ENCODE measurements at places on chromosomes 1 and 21. TPM values are rescaled to one million over a fixed set of nuclear protein-coding genes. Genes with fewer than 3 reads are reported as not detected.

DNA sequence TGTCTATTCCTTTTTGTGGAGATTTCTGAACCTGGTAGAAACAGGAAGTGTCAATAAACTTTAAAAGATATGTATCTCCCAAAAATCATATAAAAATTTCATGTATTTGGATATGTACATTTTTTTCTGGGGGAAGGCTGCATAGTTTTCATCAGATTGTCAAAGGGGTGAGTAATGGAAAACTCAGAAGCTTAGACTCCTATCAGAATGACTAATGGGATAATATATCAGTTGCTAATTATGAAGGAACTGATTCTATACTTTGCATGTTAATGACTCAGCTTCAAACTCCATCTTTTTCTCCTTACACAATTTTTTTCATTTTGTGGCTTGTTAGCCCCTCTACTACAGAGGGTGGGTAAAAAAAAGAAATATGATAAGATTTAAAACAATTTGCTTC lies 55.9 kb downstream of the GON4L start:
- DNase-seq = peak; percentile 53

GRCh38 chr1:15066191-15066590 lies 87.4 kb upstream of the TMEM51 start:
- DNase-seq = no peak

- no peak for DNase-seq
Observed at GRCh38 chr1:66348776-66349175, 185.2 kb upstream of the SGIP1 start.

OR2T29 gene
- total RNA-seq = not detected

- DNase-seq = peak; percentile 81
Observed at GRCh38 chr1:162502928-162503327, 5.3 kb downstream of the UHMK1 start.

Data from PC-3 (cell line).